NCI-H2107 (cell line): ENCODE measurements at places on chromosomes 7 and 10.

GRCh38 chr7:33971106-33971505 lies 65.8 kb downstream of the BMPER start:
- no peak for DNase-seq

- DNase-seq: no peak
These were observed 3.7 kb downstream of the C10orf105 start for GRCh38 chr10:71715860-71716259.

- no peak for DNase-seq
These were observed 344.7 kb downstream of the NEBL start for GRCh38 chr10:20552382-20552781.

DNA sequence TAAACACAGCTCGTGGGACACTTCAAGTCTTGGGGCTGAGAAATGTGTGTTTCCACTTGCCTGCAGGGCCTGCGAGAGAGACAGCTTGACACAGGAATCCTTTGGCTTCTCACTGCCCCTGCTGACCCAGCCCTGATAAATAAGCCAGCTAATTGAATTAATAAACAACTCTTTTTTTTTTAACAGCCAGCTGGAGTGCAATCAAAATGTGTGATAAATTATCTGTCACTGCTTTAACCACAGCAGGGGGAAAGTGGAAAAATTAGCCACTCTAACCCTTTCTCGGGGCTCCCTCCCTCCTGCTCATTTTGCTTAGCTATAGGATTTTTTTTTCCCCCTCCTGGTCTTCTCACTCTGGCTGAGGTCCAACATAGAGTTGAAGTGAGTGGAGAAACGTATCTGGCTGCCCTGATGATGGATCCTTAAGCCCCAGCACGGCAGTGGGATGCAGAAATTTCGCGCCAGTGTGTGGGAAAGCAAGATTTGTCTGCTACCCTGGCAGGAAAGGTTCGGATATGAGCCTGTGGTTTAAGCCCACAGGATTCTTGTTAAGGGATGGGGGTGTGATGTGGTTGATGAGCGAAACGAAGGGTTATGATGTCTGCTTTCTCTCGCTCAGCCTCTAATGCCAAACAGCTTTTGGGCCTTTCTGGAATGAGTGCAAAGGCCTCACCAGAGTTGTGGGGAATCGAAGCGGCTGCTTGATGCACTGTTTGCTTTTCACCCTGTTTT lies 173.8 kb downstream of the TRIL start:
- DNase-seq: no peak

- DNase-seq: no peak
These were observed 91.5 kb downstream of the JAZF1 start for GRCh38 chr7:28088901-28089714.

GRCh38 chr10:129476431-129476830 lies 9.4 kb downstream of the MGMT start:
- DNase-seq: no peak

DNA sequence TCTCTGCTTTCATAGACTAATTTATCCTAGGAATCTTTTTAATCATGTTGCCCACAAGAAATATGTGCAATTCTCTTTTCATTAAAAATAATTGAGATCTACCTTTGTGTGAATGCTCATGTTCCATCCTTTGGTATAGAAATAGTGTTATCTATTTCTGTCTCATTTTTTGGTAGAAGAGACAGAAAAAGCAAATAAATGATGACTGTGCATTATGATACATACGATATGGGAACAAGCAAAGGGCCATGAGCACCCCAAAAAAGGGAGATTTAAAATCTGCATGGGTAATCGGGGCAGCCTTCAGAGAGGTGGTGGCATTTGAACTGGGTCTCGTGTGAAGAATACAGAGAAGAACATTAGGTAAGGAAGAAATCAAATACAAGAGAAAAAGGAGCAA lies 1197.5 kb upstream of the AUTS2 start:
- no peak for DNase-seq

DNA sequence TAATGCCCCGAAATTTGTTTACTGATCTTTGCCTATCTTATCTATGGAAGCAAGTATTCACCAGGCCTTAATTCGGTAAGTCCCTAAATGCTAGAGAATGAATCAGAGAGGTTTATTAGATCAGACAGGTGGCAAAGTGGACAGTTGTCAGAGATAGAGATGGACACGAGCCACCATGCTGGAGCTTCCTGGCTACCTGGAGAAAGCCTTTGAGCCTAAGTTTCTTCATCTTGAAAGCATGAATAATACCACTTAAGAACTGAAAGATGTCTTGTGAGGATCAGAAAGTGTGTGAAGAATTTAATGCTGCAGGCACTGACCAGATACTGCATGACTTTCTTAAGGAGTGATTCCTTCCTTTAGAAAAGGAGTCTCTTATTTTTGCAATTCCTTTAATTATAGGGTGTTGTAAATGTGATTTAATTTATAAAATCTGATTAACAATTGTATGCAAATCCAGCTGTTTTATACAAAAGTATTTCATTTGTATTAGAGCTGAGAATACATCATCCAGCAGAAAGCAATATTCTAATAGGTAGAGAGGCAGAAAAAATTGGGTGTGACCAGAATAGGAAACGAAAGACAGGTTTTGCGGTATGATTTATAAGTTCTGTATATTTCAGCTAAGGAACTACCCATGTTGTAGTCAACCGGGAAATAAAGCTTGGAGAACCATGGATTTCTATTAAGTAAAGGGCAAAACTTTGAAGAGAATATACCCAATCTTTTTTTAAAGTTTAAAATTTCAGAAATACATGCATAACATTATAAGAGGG lies 82.7 kb downstream of the SMURF1 start:
- no peak for DNase-seq

DNA sequence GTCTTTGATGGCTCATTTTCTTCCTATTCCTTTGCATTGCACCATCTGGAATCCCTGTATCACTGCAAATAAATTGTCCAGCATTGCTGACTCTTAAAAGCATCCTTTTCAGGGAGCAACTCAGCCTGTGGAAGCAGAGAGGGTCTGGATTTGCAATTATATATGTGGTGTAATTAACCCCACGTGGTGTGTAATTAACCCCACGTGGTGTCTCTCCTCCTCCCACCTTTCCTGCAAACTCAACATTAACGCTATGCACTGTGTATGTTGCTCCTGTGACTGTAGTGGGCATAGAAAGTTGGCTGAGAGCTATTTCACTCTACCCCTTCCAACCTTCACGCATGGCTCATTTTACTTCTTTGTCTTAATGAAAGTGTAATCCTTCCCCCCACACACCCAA lies 689.0 kb upstream of the COBL start:
- DNase-seq: no peak

- no peak for DNase-seq
These were observed 314.6 kb downstream of the C7orf25 start for GRCh38 chr7:42597300-42597699.

GRCh38 chr10:123879606-123880257 lies 11.9 kb downstream of the CPXM2 start:
- no peak for DNase-seq

GRCh38 chr10:71974489-71975021 lies 10.4 kb downstream of the CHST3 start:
- DNase-seq: no peak

DNA sequence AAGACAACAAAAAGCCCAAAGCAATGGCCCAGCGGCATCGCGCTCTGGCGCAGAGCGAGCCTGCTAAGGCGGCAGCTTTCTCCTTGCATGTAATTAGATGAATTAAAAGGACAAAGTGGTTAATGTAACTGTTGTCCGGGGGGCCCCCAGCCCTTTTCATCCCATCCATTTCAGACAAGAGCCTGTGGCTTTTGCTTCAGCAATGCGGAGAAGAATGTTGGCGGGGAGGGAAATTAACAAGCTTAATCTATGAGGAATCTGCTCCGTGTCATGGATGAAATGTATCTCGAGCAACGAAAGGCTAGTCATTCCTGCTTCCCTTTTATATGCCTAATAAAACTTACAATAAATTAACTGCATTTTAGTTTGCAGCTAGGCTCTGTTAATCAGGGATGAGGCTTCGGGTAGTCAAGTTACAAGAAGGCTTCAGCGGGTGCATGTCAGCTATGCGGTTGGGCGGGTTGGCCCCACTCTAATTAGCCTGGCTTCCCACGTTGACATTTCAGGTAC lies 203.3 kb downstream of the BUB3 start:
- no peak for DNase-seq

GRCh38 chr7:18494821-18495408 lies 634 bp upstream of the HDAC9 start:
- DNase-seq: no peak

GRCh38 chr7:26186364-26187311 lies 13.9 kb downstream of the HNRNPA2B1 start:
- no peak for DNase-seq

GRCh38 chr10:5711642-5712041 lies 27.0 kb downstream of the TASOR2 start:
- no peak for DNase-seq

DNA sequence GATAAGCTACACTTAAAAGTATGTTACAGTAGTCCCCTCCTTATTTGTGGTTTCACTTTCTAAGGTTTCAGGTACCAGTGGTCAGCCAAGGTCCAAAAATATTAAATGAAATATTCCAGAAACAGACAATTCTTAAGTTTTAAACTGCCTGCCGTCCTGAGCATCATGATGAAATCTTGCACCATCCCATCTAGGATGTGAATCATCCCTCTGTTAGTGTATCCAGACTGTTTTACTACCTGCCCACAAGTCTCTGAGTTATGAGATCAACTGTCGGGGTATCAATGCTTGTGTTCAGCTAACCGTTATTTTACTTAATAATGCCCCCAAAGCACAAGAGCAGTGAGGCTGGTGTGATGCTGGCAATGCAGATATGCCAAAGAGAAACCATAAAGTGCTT lies 11.4 kb downstream of the KDM7A start:
- DNase-seq: no peak

- peak; percentile 86 for DNase-seq
These were observed 113.4 kb downstream of the SEM1 start for GRCh38 chr7:96596120-96596826.

- peak; percentile 17 for DNase-seq
These were observed 17.8 kb downstream of the SCD start for GRCh38 chr10:100364735-100365391.

- DNase-seq: no peak
These were observed 74.8 kb downstream of the ZRANB1 start for GRCh38 chr10:125016611-125017202.
